ENCODE measurements at places on chromosomes 5 and 9.
A peak's percentile ranks its signal among the peaks of the same experiment; 100 is the strongest.

GRCh38 chr5:2101685-2102084 is 219.0 kb upstream of the IRX4 start:
- DNase-seq, result no peak

GRCh38 chr9:4148751-4149150 is 151.1 kb downstream of the GLIS3 start:
- DNase-seq, result no peak

DNA sequence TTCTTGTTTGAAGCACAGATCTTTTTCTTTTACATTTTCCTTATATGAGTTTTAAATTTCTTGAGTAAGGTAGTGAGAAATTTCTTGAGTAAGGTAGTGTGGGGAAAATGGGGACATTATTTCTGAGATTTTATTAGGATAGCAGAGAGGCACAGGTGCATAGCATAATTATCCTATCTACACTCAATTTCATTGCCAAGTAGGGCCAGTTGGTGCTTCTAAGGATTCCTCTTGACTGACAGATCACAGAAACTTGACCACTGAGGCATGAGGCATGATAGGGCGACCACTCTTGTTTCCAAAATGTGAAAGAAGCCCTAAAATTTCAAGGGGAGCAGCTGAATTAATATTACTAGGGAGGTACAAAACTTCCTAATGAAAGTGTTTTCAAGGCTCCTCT is 31.4 kb upstream of the TMC1 start:
- no peak for DNase-seq

DNA sequence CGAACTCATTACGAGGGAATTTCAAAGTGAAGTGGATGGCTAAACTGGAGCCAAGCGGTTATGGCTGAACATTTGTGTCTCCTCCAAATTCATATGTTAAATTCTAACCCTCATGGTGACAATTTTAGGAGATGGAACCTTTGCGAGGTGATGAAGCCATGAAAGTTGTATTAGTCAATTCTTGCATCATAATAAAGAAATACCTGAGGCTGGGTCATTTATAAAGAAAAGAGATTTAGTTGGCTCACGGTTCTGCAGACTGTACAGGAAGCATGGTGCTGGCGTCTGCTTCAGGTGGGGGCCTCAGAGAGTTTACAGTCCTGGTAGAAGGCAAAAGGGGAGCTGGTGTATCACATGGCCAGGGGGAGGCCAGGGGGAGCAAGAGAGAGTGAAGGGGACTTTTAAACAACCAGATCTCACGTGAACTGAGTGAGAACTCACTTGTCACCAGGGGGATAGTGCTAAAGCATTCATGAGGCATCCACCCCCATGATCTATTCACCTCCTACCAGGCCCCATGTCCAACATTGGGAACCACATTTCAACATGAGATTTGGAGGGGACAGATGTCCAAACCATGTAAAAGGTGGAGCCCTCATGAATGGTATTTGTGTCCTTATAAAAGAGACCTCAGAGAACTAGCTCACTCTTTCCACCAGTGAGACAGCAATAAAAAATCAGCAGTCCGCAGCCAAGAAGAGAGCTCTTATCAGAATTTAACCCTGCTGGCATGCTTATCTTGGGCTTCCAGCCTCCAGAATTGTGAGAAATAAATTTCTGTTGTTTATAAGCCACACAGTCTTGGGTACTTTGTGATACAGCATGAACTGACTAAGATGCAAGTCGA is 143.4 kb downstream of the MTRR start:
- no peak for DNase-seq

DNA sequence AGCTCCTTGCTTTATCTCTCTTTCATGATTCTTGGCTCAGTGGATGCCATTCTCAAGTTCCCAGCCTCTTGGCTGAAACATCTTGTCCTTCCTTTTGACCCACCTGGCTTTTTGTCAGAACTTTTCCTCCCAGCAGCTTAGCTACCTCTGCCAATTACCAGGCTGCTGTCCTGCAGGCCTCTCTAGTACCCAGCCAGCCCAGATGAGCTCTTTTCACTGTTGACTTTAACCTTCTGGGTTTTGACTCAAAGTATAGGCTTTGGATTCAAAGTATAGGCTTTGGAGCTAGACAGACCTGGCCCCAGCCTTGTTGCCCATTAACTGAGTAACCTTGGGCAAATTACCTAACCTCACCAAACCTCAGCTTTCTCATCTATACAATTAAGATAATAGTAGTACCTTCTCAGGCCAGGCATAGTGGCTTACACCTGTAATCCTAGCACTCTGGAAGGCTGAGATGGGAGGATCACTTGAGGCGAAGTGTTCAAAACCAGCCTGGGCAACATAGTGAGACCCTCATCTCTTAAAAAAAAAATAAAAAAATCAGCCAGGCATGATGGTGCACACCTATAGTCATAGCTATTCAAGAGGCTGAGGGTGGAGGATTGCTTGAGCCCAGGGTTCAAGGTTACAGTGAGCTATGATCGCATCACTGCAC is 6.6 kb upstream of the TMEFF1 start:
- no peak for DNase-seq

GRCh38 chr5:138096363-138096762 is 12.5 kb downstream of the WNT8A start:
- no peak for DNase-seq

GRCh38 chr5:19555876-19556275 is 432.1 kb downstream of the CDH18 start:
- no peak for DNase-seq

- DNase-seq, result no peak
Observed at GRCh38 chr5:73673161-73673591, 47.2 kb downstream of the ARHGEF28 start.

DNA sequence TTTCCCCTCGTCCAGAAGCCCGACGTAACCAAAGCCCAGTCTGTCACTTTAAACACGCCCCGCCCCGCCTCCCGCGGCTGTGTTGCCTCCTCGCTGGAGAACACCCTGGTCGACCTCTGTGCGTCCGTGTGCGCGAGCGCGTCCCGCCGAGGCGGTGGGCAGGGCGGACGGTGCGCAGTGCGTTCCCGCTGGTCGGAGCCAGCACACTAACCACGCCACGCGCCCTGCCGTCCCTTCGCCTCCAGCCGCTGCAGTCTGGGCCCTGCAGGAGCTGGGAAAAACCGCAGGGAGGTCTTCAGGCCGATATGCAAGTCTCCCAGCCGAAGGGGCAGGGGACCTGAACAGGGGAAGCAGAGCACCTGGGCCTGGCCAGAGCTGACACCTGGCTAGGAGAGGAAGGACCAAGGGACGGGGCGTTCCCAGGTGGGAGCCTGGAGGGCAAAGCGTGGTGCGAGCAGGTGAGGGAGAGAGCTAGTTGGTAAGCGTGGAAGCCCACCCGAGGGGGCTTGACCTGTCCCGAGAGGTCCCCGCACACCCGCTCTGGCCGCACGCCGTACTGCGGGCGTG is 1.3 kb upstream of the PHPT1 start:
- peak; percentile 81 for DNase-seq

Measured in activated T-helper 2 cell treated with anti-CD3 and anti-CD28 coated beads, Interferon-gamma antibody, Interleukin-2, Interleukin-4, amounts not matched to agents 10 μg/mL and 5 μg/mL and 100 μg/mL, durations not matched to agents 14 hours and 24 hours and 36 hours (primary cell).